Left lung (tissue), 14 donors: ENCODE measurements at places on chromosomes 3 and 15. TPM values are rescaled to one million over a fixed set of nuclear protein-coding genes. Genes with fewer than 3 reads are reported as not detected.

The COL7A1 gene
- total RNA-seq, result 7.2 TPM

DNA sequence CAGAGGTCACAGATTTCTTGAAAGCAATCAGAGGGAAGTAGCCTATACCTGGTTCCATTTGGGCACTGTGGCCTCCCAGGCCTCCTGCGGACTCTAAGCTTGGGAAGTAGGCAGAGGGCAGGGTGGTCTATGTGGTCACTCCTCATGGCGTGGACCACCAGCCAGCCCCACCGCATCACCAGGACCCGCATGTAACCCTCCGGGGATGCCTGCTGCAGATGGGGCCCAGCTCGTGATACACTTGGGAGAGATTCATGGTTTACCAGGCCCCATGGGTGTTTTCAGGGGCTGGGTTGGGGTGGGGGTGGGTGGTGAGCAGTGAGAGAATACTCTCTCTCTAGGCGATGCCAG, 123.7 kb downstream of the ASB7 start:
- DNase-seq, result no peak

DNA sequence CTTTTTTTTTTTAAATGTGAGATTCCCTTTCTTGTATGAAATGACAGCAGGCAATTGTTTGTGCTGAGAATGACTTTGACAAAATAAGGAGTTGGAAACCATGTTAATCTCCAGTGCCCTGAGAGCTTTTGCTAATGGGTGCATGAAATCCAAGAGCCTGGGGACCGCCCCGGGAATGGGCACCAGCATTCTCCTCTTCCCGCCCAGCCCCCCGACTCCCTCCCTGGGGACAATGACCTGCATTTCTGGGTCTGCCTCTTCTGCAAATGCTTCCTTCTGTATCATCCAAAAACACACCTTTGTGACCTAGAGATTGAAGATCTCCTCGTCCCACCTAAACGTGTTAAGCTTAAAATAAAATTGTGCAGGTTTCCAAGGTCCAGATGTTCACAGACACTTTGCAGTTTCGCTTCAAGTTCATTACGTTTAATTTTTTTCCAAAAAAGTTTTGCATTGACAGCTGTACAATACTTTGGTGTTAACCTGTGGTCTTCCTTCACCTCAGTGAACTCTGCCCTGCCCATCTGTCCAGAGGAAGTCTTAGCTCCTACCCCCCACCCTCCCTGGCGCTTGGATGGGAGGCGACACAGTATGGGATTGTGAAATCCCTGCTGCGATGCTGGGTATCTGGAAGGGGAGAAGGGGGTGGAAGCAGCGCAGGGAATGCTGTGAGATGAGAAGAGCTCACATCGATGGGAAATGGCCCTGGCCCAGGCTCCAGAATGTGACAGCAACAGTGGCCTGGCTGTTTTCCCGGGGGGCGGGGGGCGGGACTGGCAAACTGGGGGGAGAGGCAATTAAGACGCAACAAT, 50.1 kb downstream of the TLE3 start:
- peak; percentile 73 for DNase-seq

DNA sequence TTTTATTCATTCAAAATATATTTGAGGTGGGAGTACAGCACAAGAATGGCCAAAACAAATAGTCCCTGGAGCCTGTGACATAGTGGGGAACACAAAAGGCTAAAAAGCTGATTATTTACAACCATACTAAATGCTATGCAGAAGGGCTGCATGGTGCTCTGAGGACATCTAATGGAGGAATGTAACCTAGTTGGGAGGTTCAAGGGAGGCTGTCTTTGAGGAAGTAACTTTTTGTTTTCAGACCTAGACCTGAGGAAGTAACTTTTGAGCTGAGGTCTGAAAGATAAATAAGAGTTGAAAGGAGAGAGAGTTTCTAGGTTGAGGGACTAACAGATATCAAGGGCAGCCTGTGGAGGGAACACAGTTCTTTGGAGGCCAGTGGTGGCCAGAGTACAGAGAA, 34.8 kb upstream of the RASA2 start:
- no peak for DNase-seq
